Activated CD8-positive, alpha-beta memory T cell treated with anti-CD3 and anti-CD28 coated beads for 24 hours (primary cell): ENCODE measurements at places on chromosomes 7 and 10.

DNA sequence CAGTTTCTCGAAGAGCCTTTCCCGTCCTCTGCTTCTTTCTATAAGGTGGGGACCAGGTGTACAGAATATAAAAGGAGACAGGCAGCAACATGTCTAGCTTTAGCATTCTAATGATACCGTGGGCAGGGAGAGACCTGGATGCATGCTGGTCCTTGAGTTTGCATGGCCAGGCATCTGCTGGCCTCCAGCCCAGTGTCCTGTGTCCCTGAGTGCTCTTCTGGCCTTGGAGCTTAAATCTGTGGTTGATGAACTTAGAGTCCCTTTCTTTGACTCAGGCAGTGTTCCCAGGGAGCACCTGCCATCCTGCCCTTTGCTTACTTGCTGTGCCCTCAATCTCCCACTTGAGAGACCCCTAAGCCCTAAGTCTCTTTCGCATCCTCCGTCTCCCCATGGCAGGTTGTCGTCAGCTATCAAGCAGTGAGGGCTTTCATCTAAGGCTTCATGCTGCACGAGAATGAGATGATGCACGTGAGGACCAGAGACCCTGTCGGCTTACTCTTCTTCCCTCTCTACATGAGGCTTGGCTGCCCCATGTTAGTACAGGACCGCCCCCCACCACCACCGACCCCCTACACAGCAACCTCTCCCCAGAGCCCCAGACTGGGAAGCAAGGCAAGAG is 313.4 kb upstream of the C7orf33 start:
- DNase-seq, result no peak

DNA sequence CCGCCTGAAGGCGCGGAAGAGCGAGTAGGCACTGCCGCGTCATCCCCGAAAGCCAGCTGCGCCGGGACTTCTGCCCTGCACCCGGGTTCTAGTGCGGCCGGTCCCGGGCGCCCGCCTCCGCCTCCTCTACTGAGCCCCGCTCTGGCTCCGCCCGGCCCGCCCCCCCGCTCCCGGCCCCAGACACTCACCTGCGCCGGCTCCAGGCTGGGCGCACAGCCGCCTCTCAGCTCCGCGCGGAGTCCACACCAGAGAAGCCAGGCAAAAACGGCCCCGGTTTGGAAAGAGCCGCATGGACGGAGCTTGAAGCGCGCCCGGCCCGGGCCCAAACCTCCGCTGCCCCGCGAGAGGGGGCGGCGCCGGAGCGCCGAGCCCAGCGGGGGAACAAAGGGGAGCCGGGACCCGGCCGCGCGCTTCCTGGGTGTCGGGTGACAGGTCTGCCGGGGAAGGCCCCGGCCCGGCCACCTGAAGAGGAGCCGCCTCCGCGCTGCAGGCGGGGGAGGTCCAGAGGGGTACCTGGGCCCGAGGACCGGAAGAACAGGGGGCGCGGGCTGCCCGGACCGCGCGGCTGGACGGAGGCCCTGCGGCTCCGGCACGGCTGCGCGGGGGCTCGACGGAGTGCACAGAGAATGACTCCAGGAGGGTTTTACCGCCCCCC is 168.2 kb downstream of the NRF1 start:
- DNase-seq, result peak; percentile 74

GRCh38 chr10:76126607-76127527 is 695.4 kb downstream of the LRMDA start:
- no peak for DNase-seq

GRCh38 chr7:116802746-116803152 is 59.6 kb upstream of the CAPZA2 start:
- DNase-seq, result no peak

DNA sequence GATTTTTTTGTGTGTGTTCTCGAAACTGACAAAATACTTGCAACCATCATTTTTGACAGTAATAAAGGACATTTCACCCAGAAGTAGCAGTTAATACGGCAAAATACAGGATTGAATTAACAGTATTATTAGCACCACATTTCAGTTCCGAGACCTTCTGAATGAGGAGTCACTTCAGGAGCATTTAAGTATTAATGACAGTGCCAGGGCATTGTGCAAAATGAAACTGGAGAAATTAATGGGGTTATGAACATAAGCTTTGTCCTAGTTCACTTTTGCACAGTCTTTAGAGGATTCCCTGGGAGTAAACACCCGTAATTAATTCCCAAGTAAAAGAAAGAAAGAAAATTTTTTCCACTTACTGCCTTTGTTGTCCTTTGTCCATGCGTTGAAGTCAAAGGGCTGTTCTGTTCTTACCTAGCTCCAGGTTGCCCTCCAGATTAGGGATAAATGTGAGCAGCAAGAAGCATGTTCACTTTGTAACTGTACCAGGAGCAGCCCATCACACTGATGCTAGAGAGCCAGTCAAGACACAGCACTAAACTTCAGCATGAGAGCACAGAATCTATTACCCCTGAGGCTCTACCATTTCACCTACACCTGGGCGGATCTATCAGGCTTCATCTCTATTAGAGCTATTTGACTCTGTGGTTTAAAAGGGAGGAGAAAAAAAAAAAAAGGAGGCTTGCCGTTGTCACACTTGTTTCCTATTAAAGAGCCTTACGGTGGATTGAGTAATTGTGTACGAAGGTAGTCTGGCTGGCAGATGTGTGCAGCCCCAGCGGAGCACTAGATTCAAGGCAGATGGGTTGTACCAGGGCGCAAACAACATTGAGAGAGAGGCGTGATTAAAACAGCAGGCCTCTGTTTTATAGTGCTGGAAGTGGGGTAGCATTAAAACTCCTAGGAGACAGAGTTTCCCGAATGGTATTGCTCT is 297.8 kb upstream of the SEMA3A start:
- DNase-seq, result no peak
